ACHN (cell line): ENCODE measurements at places on chromosomes 5 and 9.

DNA sequence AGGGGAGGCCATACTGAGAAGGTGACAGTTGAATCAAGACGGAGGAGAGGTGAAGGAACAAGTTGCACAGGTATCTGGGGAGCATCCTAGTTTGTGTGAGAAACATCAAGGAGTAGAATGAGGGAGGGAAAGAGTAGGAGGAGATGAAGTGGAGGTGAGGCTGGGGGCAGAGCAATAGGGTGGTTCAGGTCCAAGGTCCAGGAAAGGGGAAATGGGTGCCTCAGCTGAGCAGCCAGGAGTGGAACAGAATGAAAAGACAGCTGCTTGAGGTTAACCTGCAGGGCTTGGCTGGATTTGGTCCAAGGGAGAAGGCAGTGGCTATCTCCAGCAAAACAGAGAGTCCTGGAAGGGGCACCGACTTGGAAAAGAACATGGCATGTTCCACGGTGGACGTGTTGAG is 5.3 kb downstream of the SLC1A1 start:
- no peak for DNase-seq

GRCh38 chr5:119031905-119032304 is 39.0 kb upstream of the DMXL1 start:
- DNase-seq: peak; percentile 22

- DNase-seq: no peak
Measured at GRCh38 chr9:133682818-133683585, 46.8 kb downstream of the DBH start.

DNA sequence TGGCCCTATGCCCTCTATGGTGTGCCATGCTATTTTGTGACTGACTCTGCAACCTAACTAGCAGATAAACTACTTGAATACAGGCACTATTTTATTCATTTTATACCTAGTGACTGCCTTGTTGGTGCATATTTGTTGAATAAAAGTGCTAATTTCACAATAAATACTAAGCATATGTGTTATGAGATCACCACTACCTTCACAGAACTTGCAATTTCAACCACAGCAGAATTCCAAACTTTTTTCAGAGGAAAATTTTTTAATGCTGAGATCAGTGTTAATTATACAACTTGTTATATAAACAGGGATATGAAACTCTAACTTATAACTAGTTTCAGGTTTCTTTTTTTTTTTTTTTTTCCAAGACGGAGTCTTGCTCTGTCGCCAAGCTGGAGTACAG is 94.8 kb downstream of the NR3C1 start:
- DNase-seq: no peak

DNA sequence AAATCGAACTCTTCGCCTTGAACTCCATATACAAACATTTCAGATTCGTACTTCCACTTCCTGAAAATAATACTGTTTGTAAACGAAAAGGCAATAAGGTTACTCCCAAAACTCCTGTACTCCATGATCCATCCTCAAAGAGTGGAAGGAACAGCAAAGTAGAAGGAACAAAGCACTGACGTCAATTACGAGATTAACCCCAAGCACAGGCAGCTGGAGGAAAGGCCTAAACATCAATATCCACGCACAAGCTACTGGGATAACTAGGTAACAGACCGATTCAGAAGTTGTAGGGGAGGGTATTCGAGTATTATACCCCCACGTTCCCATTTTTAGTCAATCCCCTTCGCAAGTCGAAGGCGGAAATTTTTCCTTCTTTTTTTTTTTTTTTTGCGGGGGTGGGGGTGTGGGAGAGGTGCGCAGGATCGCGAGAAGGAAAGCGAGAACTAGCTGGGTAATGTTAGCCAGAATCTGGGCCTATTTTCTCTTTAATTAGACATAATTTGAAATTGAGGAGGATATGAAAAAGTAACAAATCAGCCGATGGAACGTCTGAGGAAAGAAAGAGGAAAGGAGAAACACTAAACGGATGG is 909 bp downstream of the AFF4 start:
- peak; percentile 61 for DNase-seq

- DNase-seq: peak; percentile 37
Measured at GRCh38 chr9:101977614-101978210, 239.3 kb upstream of the GRIN3A start.

GRCh38 chr9:134172198-134173126 is 8.1 kb upstream of the RNU6ATAC start:
- no peak for DNase-seq

GRCh38 chr5:174301848-174302625 is 256.5 kb downstream of the NSG2 start:
- no peak for DNase-seq

GRCh38 chr5:178247481-178248456 is 15.2 kb upstream of the PHYKPL start:
- DNase-seq: no peak

- DNase-seq: no peak
Measured at GRCh38 chr5:147547730-147548129, 37.9 kb upstream of the DPYSL3 start.

DNA sequence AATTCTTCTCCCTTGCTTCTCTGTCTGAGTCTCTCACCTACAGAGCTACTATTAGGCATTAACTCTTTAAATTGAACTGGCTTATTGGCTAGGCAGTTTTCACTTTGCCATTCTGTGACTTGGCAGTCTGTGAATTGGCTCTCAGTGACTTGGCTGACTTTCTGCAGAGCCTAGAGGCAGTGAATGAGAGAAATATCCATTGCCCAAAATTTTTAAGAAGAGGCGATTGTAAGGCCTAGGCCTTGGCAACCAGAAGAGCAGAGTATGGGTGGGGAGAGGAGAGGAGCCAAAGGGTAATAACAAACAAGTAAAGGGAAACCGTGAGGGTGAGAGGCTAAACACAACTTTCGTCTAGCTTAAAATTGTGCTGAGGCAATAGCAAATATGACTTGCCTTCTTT is 176.7 kb downstream of the PRR16 start:
- DNase-seq: no peak

DNA sequence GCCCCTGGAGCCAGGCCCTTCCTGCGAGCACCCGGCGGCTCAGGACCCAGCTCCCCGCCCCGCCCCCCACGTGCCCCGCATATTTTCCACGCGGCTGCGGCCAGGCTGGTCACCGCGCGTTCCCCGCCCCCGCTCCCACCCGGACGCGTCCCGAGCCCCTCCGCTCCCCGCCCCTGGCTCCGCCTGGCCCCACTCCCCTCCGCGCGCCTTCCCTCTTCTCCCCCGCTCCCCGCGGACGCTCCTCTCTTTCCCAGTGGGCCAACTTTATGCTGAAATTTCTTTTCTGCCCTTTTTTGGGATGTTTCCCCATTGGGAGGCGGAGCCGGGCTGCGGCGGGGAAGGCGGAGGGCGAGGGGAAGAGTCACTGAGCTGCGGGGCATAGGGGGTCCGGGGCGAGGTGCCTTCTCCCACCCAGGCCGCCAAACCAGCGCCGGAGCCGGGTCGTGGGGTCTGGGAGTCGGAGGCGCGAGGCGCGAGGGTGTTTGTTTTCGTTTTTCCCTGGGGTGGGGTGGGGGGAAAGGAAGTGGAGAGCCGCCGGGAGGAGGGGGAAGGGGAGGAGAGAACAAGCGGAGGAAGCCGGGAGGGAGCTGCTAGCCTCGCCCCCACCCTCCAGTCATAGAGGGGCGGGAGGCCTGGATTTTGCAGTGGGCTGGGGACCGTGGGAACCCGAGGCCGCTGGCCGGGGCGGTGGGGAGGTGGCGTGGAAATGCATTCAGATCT is 1.0 kb upstream of the TPM2 start:
- peak; percentile 57 for DNase-seq

DNA sequence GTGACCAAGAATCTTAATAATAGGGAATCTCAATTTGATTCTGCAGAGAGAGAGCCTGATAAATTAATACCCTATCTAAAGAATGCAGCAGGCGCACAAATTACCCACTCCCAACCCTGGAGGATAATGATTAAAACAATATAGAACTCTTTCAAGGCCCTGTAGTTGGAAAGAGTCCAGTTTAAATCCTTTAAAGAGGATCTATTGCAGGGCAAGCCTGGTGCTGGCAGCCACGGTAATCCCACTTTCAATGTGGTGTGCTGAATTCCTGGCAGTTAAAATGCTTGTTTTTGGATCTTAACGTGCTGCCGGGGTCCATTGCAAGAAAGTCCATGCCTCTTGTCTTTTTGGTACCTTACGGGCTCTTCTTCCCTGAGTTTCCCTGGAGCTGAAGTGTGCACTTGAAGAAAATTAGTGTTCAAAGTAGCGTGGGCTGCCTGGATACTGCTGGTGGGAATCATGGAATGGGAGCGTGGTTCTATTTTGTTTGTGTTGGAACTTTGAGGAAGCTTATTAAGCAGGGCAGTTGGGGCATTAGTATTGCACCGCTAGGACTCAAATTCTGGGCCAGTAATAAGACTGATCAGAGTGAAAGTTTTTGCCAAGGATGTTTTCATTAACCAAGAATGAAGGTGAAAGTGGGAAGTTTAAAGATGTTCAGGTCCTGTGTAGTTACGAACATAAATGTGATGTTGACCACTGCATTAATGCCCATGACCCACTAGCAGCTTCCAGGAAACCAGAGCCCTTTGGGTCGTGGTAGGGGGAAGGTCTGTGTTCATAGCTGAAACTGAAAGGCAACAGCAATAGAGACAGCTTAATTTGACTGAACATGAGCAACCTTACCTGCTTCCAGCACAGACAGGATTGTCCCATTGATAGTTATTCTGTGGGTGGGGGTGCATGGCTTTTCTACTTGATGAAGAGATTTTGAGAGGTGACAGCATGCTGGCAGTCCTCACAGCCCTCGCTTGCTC is 20.8 kb downstream of the MARCHF6 start:
- no peak for DNase-seq

GRCh38 chr5:2783223-2783622 is 31.7 kb upstream of the IRX2 start:
- DNase-seq: no peak

- peak; percentile 7 for DNase-seq
Measured at GRCh38 chr5:136225796-136226195, 32.8 kb upstream of the SMIM32 start.

- no peak for DNase-seq
Measured at GRCh38 chr9:85089188-85089969, 419.9 kb downstream of the NTRK2 start.

DNA sequence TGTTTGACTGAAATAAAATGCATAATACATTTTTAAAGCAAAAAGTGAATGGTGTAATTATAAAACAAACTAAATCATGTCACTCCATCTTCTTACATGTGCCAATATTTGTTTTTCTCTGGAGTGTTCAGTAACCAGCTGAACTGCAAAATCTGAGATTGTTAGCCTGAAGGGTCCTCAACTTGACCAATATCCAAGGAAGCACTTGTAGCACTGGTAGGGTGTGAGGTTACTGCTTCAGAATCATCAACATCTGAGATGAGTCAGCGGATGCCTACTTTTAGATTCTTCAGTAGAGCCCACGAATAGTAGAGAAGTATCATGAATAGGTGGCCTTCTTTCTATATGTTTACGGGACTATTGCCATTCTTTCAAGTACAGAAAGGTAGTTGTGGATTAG is 226.7 kb downstream of the TLE4 start:
- no peak for DNase-seq

DNA sequence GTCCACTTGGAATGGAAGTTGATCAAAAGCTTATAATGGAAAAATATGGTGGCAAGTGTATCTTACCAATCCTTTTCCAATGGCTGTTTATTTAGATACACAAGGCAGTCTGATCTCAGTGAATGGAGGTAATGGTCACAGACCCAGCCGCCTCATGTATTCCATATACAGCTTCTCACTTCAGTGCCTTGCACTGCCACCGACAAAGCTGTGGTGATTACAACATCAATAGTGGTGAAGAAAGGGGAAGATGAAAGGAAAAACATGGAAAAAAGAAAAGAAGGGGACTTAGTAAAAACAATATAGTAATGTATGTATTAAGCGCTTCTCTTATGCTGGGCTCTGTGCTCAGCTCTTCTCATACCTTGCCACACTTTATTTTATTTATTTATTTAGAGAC is 297.3 kb upstream of the RASA1 start:
- DNase-seq: no peak

DNA sequence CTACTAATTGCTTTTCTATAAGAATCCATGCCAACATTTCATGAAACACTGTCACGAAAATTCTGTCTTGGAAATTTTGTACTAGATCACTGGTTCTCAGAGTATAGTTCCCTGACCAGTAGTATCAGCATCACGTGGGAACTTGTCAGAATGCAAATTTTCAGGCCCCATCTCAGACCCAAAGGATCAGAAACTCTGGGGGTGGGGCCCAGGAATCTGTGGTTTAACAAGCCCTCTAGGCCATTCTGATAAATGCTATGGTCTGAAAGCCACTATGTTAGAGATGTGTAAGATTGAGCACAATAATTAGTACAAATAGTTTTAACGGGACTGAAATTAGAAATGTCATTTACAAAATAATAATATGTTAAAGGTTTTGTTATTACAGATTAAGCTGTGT is 615.7 kb upstream of the ARRDC3 start:
- no peak for DNase-seq

- no peak for DNase-seq
Measured at GRCh38 chr5:134130239-134130945, 15.9 kb downstream of the TCF7 start.

DNA sequence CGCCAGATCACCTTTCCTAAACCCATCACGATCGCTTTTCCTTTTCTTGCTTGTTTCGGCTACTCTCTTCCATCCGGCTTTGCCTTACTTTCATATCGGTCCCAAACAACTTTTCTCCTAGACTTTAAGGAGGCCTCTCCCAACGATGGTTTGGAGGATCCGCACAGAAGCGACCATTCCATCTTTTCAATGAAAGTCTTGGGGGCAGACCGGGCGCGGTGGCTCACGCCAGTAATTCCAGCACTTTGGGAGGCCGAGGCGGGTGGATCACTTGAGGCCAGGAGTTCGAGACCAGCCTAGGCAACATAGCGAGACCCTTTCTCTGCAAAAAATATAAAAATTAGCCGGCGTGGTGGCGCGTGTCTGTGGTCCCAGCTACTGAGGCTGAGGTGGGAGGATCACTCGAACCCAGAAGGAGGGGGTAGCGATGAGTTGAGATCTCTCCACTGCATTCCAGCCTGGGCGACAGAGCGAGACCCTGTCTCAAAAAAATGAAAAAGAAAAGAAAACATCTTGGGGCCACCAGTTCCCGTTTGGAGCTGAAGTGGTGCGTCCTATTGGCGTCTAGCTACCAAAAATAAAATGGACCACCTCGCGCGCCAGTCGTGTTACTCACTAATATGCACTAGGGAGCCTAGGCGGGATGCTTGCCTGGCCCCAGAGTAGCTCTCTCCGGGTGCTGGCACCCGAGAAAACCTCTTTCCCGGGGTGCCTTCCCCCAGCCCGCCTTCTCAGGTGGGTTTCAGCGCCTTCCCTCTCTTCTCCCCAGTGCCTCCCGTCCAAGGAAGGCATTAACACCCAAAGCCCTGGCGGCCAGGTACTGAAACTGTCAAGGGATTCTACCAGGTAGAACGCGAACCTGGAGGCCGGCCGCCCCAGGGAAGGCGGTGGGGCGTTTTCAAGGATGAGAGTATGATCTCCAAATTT is 800 bp upstream of the AP3B1 start:
- DNase-seq: peak; percentile 25

DNA sequence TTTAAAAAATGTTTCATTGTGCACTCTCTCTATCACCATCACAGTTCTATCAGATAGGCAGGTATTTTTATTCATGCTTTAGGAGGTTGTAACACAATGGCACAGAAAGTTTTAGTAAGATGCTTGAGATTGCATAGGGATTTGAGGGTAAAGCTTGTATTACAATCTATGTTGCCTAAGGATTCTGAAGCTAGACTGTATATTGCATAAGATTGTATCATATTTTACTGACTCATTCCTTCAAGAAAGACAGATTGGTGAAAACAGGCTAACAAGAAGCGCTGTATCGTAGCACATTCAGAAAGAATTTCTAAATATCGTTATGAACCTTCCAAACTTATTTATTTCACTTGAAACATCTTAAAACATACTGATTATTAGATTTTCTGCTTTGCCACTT is 577.7 kb downstream of the EBF1 start:
- no peak for DNase-seq
